ENCODE measurements at places on chromosomes 11 and 22. TPM values are rescaled to one million over a fixed set of nuclear protein-coding genes. Genes with fewer than 3 reads are reported as not detected.

GRCh38 chr11:17864478-17864941 is 129.9 kb downstream of the KCNC1 start:
- DNase-seq = peak; percentile 22

- no peak for DNase-seq
Observed at GRCh38 chr11:134515081-134515960, 103.3 kb upstream of the B3GAT1 start.

DNA sequence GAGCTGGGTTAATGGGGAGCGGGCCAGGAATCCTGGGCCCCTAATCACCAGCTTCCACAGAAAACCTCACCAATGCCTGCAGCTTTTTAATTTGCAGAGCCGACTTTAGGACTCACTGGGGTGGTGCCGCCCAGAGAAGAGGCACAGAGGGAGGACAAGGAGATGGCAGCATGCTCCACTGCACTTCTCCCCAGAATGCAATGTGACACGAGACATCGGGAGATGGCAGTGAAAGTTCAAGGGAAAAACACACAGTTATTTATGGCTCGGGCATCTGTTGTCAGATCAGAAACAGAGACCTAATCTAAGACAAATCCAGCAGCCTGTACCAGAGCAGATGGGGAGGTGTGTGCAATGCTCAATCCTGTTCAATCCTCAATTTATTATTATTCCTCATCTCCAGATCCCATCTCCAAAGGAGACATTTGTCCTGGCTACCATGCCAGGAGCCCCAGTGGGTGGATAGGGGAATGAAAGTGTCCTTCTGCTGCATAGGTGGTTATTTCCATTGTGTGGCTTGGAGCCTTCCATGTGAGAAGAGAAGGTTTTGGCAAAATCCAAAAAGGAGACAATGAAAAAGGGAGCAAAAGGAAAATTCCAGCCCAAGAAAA is 250.0 kb downstream of the NXPE2 start:
- DNase-seq = no peak

DNA sequence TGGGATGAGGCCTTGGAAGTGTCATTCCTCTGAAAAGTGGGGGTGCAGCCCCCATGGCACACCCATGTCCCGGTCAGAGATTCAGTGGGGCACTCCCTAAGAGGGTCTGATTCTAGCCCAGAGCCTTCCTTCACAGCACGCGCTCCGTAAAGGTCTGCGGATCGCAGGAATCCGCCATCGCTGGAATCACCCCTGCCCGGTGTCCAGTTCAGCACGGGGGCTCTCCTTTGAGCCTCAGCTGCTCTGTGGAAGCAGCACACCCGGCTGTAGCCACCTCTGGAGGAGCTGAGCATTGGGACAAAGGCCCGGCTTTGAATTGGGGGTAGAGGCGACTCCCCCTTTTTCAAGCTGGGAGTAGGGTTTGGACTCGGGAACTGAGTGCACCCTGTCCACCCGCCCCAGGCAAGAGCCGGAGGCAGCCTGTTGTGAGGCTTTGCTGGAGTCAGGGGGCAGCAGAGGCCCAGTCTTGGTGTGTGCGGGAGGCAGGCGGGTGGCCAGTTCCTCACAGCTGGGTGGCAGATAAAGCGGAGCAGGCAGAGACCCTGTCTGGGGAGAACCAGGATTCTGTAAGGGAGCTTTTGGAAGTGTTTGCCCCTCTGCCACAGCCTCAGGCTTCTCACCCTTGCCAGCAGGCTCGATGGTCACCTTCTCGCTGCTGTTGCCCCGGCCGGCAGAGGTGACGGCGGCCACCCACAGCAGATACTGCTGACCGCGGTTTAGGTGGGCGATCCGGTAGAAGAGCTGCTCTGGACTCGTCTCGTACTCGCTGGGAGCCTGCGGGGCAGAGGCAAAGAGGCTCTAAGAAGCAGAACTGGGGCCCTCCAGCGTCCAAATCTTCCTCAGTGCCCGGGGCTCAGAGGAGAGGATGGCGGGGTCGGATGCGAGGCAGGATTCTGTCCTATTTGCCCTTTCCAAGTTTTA is 115.9 kb downstream of the CEP164 start:
- peak; percentile 57 for DNase-seq

DNA sequence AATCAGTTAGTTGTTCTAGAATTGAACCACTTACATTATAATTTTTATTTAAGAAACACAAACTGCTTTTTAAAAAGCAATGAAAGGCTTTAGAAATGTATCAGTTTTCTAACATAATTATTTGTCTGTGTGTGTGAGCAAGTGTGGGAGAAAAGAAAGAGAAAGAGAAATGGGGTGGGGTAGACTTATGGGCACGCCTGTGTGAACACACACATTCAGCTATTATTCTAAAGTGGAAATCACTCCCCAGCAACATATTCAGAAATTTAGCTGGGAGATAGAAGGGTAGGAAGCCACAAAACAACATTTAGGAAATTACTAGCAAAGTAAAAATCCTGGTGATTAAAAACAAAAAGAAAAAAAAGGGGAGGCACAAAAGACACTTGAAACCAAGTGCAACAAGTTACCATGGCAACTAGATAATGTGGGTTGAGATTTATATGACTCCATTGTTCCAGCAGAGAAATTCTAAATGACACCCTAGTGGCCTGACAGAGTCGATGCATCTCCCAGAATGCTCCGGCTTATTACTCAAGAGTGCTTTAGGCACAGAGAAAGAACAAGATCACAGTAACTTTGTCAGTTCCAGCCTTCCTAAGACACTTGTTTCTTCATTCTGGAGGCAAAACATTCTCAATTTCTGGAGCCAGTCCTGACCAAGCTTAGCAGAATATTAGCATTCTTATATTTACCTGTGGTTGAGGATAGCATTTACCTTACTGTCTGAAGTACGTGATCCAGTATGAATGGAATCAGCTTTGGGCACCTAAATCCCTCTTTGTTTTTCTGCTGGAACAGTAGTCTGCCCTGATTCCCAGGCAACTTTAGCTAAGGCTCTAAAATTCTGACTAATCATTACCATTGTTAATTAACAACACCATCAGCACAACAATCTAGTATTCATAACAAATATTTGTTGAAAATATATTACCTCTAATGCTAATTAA is 444.4 kb downstream of the DLG2 start:
- peak; percentile 60 for DNase-seq

The GRM5 gene
- not detected for total RNA-seq

GRCh38 chr11:120146413-120147093 is 8.6 kb upstream of the TRIM29 start:
- no peak for DNase-seq

DNA sequence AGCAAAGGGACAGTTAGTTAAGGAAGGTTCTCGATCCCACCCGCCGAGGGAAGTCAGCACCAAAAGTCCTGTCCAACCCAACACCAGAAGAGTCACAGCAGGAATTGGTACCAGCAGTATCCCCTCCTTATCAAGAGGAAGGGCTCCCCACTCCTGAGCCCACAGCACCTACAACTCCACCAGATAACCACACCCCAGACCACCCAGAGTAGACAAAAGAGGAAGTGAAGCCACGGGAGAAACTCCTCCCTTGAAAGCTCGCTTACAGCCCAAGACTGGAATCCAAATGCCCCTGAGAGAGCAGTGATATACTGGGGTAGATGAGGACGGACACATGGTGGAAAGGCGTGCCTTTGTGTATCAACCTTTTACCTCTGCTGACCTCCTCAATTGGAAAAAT is 7.3 kb upstream of the CD5 start:
- no peak for DNase-seq

DNA sequence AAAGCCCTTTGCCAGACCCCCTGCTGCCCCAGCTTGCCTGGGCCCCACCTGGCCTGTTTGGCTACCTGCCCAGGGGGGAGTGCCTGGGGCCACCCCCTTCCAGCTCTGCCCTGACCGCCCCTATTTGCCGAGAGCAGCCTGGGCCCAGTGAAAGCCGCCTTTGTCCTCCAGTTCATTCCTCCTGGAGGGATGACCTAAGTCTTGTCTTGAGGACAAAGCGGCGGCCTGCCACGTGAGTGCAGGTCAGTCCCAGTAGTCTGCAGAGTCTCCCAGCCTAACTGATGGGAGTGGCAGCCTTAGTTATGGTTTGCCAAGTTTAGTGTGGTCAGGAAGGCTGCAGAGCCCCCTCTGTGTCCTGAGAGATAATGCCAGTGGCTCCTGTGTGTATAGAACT is 115.9 kb upstream of the CRYBB3 start:
- DNase-seq = no peak

- DNase-seq = peak; percentile 91
Observed at GRCh38 chr11:113675003-113675561, 31.0 kb downstream of the TMPRSS5 start.

The MTNR1B gene
- not detected for total RNA-seq

GRCh38 chr22:30241576-30242371 is 4.8 kb downstream of the LIF start:
- peak; percentile 59 for DNase-seq

DNA sequence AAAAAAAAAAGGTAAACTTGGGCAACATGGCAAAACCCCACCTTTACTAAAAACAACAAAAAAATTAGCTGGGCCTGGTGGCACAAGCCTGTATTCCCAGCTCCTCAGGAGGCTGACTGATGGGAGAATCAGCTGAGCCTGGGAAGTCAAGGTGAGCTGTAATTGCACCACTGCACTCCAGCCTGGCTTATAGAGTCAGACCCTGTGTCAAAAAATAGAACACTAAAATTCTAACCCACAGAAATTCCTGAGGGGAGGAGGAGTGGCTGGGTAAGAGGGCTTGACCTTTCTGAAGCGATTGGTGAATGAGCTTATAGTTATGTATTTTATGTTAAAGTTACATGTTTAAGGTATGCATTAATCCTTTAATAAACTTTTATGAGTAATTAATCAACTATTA is 53.3 kb downstream of the FAT3 start:
- no peak for DNase-seq

The DBX1 gene
- not detected for total RNA-seq

The GP1BB gene
- 89.4 TPM for total RNA-seq

DNA sequence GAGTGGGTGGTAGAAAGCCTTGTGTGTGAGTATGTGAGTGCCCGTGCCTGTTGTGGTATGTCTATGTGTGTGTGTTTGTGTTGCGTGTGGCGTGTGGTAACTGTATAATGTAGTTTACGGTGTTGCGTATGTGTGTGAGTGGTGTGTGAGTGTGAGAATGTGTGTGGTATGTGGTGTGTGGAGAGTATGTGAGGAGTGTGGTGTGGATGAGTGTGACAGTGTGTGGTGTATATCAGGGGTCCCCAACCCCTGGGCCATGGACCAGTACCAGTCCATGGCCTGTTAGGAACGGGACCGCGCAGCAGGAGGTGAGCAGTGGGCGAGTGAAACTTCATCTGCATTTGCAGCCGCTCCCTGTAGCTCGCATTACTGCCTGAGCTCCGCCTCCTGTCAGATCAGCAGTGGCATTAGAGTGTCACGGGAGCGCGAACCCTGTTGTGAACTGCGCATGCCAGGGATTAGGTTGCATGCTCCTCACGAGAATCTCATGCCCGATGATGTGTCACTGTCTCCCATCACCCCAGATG is 5.7 kb downstream of the UPK3A start:
- peak; percentile 55 for DNase-seq

The TMEM86A gene
- total RNA-seq = 4.1 TPM

Measured in cardiac muscle cell (in vitro differentiated cells and primary cell).